ENCODE measurements at places on chromosomes 7 and 10.

DNA sequence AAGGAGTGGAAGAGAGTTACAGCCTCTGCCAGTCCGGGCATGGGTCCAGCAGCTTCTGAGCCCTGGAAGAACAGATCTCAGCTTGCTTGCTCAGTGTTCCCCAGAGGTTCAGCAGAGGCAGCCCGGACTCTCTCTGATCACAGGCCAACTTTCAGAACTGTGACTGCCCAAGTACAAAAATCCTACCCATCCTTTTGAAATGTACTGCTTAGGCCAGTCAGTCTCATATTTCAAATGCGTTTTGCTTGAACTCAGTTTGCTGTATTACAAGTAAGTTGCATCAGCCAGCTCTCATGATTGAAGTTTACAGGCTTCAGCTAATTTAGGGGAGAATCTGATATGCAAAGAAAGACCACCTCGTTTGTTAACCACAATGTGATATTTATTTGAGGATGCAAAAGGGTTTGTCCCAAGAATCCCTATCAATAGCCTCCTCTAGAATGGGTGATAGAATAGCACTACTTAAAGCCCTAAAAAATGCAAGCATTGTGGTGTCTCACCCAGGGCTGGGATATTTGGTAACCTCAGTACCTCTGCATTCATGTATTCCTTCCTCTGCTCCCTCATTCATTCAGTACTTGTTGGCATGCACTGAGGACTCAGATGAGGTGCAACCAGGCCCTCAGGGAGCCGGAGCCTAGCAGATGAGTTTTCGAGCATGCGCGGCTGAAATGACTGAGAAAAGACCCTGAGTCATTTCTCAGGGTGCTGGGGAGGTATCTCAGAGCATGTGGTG, 7.0 kb downstream of the AIMP2 start:
- peak; percentile 79 for ATAC-seq

GRCh38 chr10:112570585-112570984, 123.6 kb downstream of the VTI1A start:
- no peak for ATAC-seq

DNA sequence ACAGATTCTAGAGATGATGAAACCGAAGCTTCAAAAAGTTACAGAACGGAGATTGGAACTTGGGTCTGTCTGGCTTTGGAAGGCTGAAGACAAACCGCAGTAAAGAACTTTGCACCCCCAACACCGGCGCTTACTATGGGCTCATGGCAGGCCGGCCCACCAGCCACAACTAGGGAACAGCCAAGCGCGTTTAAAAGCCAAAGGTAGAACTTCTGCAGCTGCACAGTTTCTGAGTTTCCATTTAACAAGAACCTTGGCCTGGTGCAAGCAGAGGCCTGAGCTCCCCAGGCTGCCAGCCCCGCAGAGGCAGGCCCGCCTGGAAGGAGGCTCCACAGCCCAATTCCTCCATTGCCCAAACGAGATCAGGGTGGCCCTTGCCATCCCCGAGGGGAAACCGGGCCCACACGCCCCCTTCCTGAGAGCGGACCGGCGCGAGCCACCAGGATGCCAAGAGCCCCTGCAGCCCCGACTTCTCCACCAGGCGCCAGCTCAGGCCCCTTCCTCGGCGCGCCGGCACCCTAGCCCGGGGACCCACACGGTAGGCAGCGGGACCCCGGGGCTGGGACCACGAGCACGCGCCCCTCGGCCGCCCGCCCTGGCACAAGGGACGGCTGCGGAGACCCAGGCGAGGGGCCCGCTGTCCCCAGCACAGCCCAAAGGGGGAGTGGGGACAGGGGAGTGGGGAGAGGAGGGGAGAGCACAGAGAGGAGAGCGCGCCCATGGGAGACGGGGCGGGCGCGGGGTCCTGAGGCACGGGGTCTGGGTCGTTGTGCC, 566 bp downstream of the MAD1L1 start:
- peak; percentile 68 for ATAC-seq

DNA sequence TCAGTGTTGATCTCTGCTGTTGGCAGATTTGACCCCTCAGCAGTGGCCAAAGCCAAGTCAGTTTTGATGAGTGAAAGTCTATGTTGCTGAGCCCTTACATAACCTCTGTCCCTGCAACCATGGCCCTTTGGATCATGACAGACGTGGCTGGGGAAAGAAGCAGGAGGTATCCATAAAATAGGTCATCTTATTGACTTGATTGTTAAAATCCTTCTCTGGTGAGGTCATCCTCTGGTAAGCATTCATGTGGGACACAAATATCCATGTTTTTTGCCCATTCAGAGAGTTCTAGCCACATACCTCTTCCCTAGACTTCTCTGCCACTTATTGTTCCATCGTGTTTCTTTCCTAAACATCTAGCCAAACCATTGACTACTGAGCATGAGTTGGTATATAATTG, 251.9 kb upstream of the PTER start:
- no peak for ATAC-seq

DNA sequence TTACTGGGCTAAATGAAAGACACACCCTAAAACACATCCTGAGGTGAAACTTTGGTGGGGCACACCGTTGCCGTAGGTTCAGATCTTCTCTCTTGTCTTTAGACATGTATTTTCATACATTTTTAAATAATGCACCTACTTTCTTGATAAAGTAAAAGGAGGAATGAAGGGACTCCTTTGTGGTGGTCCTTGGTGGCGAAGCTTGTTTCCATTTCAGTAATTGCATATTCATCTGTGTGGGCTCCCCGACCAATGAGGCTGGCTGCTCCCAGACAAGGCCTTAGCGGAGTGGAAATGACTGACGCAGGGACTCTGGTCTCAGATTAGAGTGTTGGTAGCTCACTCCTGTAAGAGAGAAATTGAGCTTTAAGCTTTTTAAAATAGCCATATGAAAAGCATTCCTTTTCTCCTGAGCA, 815 bp downstream of the CCSER2 start:
- ATAC-seq: peak; percentile 57

GRCh38 chr10:100750291-100751210, 5.2 kb downstream of the PAX2 start:
- no peak for ATAC-seq

GRCh38 chr7:110076194-110076593, 1014.7 kb upstream of the LRRN3 start:
- ATAC-seq: no peak
